T-cell (primary cell): ENCODE measurements at places on chromosomes 12 and 14. TPM values are rescaled to one million over a fixed set of nuclear protein-coding genes. Genes with fewer than 3 reads are reported as not detected.
A peak's percentile ranks its signal among the peaks of the same experiment; 100 is the strongest.

- no peak overlapping the region for H3K4me3 ChIP-seq
- H3K36me3 ChIP-seq: no peaks in the 10 kb centered on the region
- no peaks in the 10 kb centered on the region for H3K4me1 ChIP-seq
- H3K27me3 ChIP-seq: peaks cover 4% of the 10 kb centered on the region
- no peak overlapping the region for H3K27ac ChIP-seq
These were observed 49.0 kb downstream of the KCTD10 start for GRCh38 chr12:109428037-109428629.

GRCh38 chr12:124694846-124695497 lies 127.6 kb upstream of the NCOR2 start:
- H3K27me3 ChIP-seq: no peaks in the 10 kb centered on the region
- H3K36me3 ChIP-seq: no peaks in the 10 kb centered on the region
- no peak overlapping the region for H3K27ac ChIP-seq
- H3K4me1 ChIP-seq: peaks cover 21% of the 10 kb centered on the region

Gene CLBA1
- total RNA-seq: 1.9 TPM

GRCh38 chr12:19506497-19506896 lies 67.2 kb downstream of the AEBP2 start:
- DNase-seq: no peak
- H3K27ac ChIP-seq: no peak overlapping the region
- H3K4me3 ChIP-seq: no peak overlapping the region
- H3K36me3 ChIP-seq: peaks cover 8% of the 10 kb centered on the region

Gene FCF1
- total RNA-seq: 44.8 TPM

GRCh38 chr14:26719514-26719913 lies 121.7 kb upstream of the NOVA1 start:
- H3K27ac ChIP-seq: no peak overlapping the region
- no peaks in the 10 kb centered on the region for H3K4me1 ChIP-seq
- H3K27me3 ChIP-seq: no peaks in the 10 kb centered on the region
- DNase-seq: no peak
- H3K4me3 ChIP-seq: no peak overlapping the region

GRCh38 chr12:108969622-108970021 lies 51.2 kb downstream of the SVOP start:
- no peak overlapping the region for H3K4me3 ChIP-seq
- H3K27me3 ChIP-seq: no peaks in the 10 kb centered on the region
- no peaks in the 10 kb centered on the region for H3K4me1 ChIP-seq
- no peak overlapping the region for H3K27ac ChIP-seq

- DNase-seq: no peak
- H3K4me1 ChIP-seq: no peaks in the 10 kb centered on the region
- H3K27me3 ChIP-seq: no peaks in the 10 kb centered on the region
These were observed 112.5 kb downstream of the ALX1 start for GRCh38 chr12:85392508-85392907.

Gene DAZAP2
- total RNA-seq: 282 TPM

Gene FSCB
- total RNA-seq: not detected

Gene KLRC2
- total RNA-seq: 1.9 TPM

GRCh38 chr12:26854031-26854390 lies 21.0 kb upstream of the ITPR2 start:
- no peaks in the 10 kb centered on the region for H3K36me3 ChIP-seq
- H3K27ac ChIP-seq: no peak overlapping the region
- peaks cover 4% of the 10 kb centered on the region for H3K4me1 ChIP-seq
- no peak for DNase-seq

Gene RCOR1
- 17.7 TPM for total RNA-seq

DNA sequence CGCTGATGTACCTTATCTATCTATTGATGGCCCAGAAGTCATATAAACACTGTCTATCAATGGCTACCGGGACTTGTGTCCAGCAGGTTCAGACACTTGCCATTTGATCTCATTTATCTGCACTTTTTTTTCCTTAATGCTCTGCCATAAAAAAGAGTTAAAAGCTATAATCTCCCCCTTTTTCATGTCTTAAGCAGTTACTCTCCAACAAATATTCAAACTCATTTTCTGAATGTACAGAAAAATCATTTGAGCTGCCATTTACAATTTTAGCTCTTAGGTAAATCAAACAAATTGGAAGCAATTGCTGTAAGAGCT lies 101.4 kb downstream of the SLC8A3 start:
- H3K36me3 ChIP-seq: no peaks in the 10 kb centered on the region
- H3K4me1 ChIP-seq: no peaks in the 10 kb centered on the region
- DNase-seq: no peak
- no peaks in the 10 kb centered on the region for H3K27me3 ChIP-seq

- no peak overlapping the region for H3K4me3 ChIP-seq
- no peak for DNase-seq
- H3K27me3 ChIP-seq: no peaks in the 10 kb centered on the region
- H3K36me3 ChIP-seq: peaks cover 51% of the 10 kb centered on the region
These were observed 80.5 kb upstream of the ZFP36L1 start for GRCh38 chr14:68873376-68873775.

GRCh38 chr14:94501588-94502516 lies 7.4 kb downstream of the SERPINA12 start:
- H3K4me1 ChIP-seq: no peaks in the 10 kb centered on the region
- H3K4me3 ChIP-seq: no peak overlapping the region
- H3K27ac ChIP-seq: no peak overlapping the region
- no peaks in the 10 kb centered on the region for H3K27me3 ChIP-seq

GRCh38 chr12:47980197-47980596 lies 16.8 kb downstream of the TMEM106C start:
- no peaks in the 10 kb centered on the region for H3K4me1 ChIP-seq
- H3K36me3 ChIP-seq: no peaks in the 10 kb centered on the region
- H3K27ac ChIP-seq: no peak overlapping the region
- H3K27me3 ChIP-seq: peaks cover 53% of the 10 kb centered on the region
- H3K4me3 ChIP-seq: no peak overlapping the region
- DNase-seq: no peak

DNA sequence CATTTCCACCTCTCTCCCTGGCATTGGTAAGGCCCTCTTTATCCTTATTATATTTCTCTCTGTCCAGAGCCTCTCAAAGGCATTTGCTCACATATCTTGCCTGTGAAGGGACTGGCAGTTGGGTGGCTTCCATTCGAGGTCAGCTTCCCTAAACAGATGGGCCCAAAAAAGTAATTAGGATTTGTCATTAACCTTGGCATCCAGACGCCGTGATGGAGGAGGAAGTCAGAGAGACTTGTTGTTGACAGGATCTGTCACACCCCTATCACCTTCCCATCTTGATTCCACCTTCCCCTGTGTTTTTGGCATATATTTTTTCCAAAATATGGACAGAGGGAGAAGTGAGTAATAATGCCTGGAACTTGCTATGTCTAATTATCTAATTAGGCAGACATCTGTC lies 54.0 kb upstream of the OAS1 start:
- H3K27me3 ChIP-seq: no peaks in the 10 kb centered on the region
- H3K27ac ChIP-seq: no peak overlapping the region

DNA sequence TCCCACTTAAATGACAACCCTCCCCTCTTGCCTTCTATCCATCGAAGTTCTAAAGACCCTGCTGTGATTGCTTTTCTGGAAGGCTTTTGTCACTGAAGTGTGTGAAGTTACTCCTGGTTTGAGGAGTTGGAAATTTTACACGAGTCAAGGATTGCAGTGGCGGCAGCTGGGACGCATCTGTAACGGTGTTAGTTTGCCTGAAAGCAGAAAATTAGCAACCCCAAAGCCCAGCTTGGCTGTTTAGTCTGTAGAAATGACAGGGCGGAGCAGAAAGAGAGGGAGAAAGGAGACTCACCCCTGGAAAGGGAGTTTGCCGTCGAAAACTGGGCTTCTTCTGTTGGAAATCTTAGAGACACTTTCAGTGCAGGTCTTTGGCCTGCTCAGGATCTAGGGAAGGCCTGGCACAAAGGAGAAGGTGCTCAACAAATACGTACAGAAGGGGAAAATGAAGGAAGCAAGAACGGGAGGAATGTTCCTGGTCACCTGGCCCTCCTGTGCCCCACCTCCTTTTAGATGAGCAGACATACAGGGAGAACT lies 931 bp upstream of the MYF5 start:
- peaks cover 17% of the 10 kb centered on the region for H3K27me3 ChIP-seq
- no peaks in the 10 kb centered on the region for H3K4me1 ChIP-seq
- no peak for DNase-seq
- no peaks in the 10 kb centered on the region for H3K36me3 ChIP-seq

- no peaks in the 10 kb centered on the region for H3K4me1 ChIP-seq
- H3K36me3 ChIP-seq: no peaks in the 10 kb centered on the region
- no peak for DNase-seq
- H3K27ac ChIP-seq: no peak overlapping the region
- no peaks in the 10 kb centered on the region for H3K27me3 ChIP-seq
These were observed 7.2 kb downstream of the ERC1 start for GRCh38 chr12:998020-998874.

Gene CBLN3
- 5.0 TPM for total RNA-seq

Gene KERA
- total RNA-seq: not detected

Gene SLC22A17
- total RNA-seq: 19.0 TPM

DNA sequence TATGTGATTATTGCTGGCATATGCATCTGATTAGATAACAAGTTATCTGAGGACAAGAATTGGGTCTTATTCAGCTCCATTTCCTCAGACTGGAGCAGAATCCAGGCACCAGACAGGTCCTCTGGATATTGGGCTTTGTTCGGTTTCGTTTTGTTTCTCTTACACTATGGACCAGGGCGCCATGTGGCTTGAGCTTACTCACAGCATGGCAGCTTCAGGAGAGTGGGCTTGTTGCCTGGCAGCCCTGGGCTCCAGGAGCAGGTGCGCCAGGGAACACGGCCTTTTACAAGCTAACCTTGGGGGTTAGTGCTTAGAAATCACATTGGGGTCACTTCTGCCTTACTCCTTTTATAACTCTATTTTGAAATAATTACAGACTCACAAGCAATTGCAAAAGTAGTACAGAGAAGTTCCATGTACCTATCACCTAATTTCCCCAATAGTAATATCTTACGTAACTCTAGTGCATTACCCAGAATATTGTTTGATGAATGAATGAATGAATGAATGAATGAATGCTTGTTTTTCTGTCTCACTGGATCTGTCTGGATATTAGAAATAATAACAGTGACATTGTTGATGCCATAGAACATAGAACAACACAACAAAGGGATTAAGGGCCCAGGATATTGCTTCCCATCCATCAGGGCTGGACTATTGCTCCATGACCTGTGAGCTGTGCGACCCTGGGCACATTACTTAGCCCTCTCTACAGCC lies 39.0 kb downstream of the CMKLR1 start:
- no peak overlapping the region for H3K4me3 ChIP-seq
- H3K27ac ChIP-seq: no peak overlapping the region
- H3K4me1 ChIP-seq: no peaks in the 10 kb centered on the region
- DNase-seq: no peak

Gene AMN
- 8.3 TPM for total RNA-seq

GRCh38 chr12:116637589-116638150 lies 78.5 kb downstream of the MAP1LC3B2 start:
- DNase-seq: no peak
- no peaks in the 10 kb centered on the region for H3K36me3 ChIP-seq
- no peak overlapping the region for H3K27ac ChIP-seq
- no peaks in the 10 kb centered on the region for H3K4me1 ChIP-seq
- no peaks in the 10 kb centered on the region for H3K27me3 ChIP-seq
- H3K4me3 ChIP-seq: no peak overlapping the region

DNA sequence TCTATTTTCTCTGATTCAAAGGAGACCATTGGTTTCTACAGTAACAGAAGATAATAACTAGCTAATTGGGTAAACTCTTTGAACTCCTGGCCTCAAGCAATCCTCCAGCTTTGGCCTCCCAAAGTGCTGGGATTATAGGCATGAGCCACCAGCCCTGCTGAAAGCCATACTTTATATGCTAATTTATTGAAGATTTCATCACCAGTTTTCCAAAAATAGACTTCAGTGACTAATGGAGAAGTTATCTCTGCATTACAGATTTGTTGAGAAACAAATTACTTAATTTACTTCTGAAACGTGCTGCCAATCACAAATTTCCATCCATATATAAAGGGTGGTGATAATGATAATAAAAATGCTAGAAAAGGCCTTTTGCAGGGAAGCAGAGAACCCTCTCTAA lies 1758.1 kb upstream of the SEL1L start:
- DNase-seq: no peak
- no peaks in the 10 kb centered on the region for H3K4me1 ChIP-seq

Gene DNAL1
- 5.5 TPM for total RNA-seq

DNA sequence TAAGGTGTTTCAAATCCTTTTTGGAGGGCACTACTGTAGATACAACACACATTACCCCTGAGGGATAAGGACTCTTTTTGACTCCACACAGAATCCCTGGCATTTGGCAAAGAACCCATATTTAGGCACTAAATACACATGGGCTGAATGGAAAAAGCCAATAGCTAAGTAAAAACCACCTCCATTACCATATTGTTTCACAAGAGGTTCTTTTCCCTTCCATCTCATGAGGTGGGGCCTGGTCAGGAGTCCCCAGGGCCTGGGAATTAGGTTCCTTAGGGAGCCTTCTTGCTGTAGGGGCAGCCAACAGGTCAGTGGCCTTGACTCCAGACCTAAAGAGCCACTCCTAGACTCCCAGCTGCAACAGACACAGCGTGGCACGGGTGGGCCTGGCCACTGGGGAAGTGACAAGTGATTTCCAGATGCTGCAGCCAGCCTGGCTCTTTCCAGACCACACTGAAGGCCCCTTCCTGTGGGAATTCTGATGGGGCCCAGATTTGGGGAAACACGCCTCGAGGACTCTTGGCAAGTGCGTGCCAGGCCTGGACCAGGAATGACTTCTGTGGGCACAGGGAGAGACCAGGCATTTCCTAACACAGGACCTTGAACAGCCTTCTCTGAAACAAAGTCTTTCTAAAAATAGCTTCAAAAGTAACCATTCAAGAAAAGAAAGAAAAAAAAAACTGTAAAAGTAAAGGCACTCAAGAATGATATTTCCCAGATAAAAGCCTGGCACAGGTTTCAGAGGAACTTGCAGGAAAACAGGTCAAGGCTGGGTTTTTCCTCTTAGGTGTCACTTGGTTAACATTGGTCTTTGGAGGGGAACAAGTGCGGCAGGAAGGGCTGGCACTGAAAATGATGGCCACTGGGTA lies 18.1 kb downstream of the SSH1 start:
- no peak for DNase-seq
- H3K27me3 ChIP-seq: no peaks in the 10 kb centered on the region

DNA sequence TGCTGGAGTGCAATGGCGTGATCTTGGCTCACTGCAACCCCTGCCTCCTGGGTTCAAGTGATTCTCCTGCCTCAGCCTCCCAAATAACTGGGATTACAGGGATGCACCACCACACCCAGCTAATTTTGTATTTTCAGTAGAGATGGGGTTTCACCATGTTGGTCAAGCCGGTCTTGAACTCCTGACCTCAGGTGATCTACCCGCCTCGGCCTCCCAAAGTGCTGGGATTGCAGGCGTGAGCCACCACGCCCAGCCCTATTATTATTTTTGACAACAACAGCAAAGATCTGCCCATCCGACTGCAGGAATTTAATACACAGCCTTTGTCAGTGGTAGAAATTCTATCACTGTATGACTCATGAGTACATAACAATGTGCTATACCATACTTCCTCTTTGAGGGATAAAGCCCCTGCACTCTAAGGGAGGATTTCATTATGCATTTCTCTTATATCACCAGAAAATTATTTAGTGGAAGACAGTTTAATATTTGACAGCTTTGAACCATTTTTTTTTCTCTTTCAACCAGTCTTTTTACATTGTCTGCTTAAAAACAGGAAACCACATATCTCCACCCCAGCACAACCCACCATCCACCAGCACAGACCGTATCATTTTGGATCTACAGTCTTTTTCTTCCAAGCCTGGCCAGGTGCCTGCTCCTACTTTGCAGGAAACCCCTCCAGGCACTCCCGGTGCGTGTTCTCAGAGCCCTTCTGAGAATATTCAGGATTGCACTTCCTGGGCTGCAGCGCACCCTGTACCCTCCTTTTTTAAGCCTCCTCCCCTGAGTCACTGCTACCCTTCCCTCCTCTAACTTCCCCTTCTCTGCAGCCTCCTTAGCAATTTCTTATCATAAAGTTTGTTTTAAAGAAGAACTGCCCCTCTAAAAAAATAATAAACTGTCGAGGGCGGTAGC lies 594 bp downstream of the ARHGDIB start:
- DNase-seq: peak; percentile 55
- peaks cover 12% of the 10 kb centered on the region for H3K36me3 ChIP-seq
- H3K27ac ChIP-seq: peak overlapping the region; percentile 97
- H3K4me1 ChIP-seq: peaks cover 49% of the 10 kb centered on the region
- no peaks in the 10 kb centered on the region for H3K27me3 ChIP-seq
